ENCODE measurements at places on chromosomes 7 and 10.
A peak's percentile ranks its signal among the peaks of the same experiment; 100 is the strongest.

- DNase-seq, result no peak
These were observed 291.3 kb upstream of the MYO3A start for GRCh38 chr10:25642721-25643120.

GRCh38 chr10:43945908-43946307 is 297.2 kb upstream of the ZNF32 start:
- no peak for DNase-seq

GRCh38 chr7:38220452-38220851 is 42.4 kb downstream of the STARD3NL start:
- DNase-seq, result no peak

GRCh38 chr10:28533571-28534304 is 820 bp downstream of the WAC start:
- DNase-seq, result peak; percentile 29

- DNase-seq, result no peak
These were observed 224.9 kb upstream of the TMEM229A start for GRCh38 chr7:124257638-124258308.

DNA sequence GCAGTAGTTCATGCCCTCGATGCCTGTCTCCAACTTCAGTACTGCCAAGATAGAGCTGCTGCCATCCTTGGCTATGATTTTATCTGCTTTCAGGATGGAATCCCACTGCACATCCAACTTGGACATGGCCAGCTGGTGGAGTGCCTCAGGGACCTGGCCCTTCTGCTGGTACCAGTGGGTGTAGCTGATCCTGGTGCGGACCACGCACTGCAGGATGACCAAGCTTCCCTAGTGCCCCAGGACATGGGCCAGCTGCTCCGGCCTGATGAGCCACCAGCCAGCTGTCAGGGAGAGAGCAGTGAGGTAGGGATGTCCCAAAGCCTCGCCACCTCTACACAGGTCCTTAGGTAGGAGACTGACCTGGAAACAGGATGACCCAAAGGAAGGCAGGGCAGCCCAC is 49.0 kb upstream of the TARP start:
- DNase-seq, result no peak

DNA sequence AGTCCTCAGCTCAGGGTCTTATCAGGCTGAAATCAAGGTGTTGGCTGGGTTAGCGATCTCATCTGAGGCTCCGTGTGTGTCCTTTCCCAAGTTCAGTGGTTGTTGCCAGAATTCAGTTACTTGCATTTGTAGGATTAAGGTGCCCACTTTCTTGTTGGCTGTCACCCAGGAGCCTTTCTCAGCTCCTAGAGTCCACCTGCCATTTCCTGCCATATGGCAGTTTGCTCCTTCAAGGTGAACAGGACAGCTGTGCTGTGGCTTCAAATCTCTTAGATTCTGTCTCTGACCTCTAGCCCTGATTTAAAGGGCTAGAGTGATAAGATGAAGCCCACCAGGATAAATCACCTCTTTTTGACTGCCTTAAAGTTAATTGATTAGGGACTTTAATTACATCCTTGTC is 1.0 kb upstream of the HIF1AN start:
- no peak for DNase-seq

DNA sequence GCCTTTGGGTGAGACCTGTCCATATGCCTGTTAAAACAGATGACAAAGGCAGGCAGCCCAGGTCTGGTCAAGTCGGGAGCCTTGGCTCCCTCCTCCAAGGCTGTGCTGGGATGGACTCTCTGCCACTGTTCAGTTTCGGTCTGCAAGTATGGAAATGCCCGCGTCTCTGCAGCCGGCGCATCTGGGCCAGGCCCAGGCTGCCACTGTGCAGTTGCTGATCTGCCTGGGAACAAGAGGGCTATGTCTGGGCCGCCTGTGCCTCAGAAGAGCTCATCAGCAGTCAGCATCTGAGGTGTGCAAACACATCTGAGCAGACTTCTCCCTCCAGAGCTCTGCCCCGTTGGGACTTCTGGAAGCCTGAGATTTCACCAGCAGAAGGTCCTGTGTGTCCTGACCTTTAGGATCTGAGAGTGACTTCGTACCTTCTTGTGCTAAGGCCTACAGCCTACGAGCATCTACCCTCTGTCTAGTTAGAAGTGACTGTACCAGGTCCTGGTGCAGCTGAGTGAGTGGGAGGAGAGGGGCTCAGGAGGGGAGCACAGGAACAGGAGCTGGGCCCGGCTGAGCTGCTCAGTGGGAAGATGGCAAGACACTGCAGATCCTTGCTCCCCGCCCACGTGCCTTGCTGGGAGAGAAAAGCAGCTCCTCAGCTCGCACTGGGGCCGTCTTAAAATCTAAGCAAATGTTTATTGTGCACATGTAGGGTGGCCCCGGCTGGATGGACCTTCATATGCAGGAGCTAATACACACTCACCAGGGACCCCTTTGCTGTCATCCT is 50.9 kb downstream of the DOCK1 start:
- DNase-seq, result no peak

- no peak for DNase-seq
These were observed 171.3 kb downstream of the MAGI2 start for GRCh38 chr7:79282070-79282694.

DNA sequence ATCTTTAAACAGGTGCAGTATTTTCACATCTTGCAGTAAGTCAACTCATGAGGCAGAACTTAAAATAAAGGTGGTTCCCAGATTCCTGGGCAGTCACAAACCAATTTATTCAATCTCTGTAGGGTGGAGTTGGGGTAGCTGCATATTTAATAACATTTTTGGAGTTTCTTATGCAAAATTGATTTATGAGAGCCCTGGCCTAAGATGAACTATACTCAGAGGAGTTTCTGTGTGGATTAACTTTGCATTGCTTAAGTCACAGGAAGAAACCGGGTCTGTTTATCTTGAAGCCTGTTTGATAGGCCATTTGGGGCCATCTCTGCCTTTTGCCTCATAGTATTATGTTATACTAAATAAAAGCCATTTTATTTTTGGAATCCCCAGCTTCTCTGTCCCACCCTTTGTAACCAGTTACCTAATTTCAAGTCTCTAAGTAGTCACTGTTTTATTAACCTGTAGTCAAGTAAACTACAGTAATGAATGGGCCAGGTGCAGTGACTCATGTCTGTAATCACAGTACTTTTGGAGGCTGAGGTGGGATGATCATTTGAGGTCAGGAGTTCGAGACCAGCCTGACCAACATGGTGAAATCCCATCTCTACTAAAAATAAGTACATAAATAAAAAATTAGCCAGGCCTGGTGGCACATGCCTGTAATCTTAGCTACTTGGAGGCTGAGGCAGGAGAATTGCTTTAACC is 104.4 kb upstream of the FAM3C start:
- DNase-seq, result no peak

GRCh38 chr7:69285854-69286253 is 312.4 kb upstream of the AUTS2 start:
- DNase-seq, result no peak

GRCh38 chr7:77258014-77258413 is 58.4 kb upstream of the FGL2 start:
- no peak for DNase-seq

- no peak for DNase-seq
These were observed 174.2 kb downstream of the KIAA1217 start for GRCh38 chr10:24382979-24383663.

- no peak for DNase-seq
These were observed 165.8 kb upstream of the PRSS1 start for GRCh38 chr7:142583446-142583845.

DNA sequence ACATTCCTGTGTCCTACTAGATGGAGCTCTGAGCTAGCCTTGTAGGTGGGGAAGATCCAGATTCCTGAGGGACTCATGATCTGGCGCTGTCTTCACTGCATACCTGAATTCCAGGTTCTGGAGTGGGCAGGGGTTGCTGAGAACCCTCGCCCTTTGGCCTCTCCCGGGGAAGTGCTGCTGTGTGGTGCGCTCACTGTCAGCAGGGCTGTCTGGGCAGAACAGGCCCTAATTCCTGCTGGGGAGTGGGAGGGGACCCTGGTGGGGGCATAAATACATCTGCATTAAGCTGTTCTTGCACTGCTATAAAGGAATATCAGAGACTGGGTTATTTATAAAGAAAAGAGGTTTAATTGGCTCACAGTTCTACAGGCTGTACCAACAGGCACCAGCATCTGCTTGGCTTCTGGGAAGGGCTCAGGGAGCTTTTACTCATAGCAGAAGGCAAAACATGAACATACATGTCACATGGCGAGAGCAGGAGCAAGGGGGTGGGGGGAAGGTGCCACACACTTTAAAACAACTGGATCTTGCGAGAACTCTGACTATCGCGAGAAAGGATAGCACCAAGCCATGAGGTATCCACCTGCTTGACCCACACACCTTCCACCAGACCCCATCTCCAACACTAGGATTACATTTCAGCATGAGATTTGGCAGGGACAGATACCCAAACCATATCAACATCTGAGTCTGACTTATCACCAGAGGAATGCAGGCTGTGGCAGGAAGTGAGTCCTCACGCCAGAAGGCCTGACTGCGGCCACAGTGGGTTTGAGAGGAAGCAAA is 115.0 kb downstream of the ADCY1 start:
- no peak for DNase-seq

DNA sequence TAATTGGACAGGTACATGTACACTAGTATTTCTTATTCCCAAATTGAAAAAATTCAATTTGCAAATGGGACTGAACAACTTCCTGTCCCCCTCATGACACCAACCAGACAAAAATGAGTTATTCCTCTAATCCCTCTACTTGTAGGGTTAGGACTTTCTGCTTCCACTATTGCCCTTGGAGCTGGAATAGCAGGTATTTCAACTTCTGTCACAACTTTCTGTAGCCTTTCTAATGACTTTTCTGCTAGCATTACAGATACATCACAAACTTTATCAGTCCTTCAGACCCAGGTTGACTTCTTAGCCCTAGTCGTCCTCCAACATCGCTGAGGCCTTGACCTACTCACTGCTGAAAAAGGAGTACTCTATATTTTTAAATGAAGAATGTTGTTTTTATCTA is 6.4 kb downstream of the CYP3A7 start:
- no peak for DNase-seq

GRCh38 chr7:25595996-25596395 is 367.7 kb upstream of the NPVF start:
- DNase-seq, result no peak

GRCh38 chr7:131320603-131321002 is 7.1 kb upstream of the MKLN1 start:
- DNase-seq, result no peak

DNA sequence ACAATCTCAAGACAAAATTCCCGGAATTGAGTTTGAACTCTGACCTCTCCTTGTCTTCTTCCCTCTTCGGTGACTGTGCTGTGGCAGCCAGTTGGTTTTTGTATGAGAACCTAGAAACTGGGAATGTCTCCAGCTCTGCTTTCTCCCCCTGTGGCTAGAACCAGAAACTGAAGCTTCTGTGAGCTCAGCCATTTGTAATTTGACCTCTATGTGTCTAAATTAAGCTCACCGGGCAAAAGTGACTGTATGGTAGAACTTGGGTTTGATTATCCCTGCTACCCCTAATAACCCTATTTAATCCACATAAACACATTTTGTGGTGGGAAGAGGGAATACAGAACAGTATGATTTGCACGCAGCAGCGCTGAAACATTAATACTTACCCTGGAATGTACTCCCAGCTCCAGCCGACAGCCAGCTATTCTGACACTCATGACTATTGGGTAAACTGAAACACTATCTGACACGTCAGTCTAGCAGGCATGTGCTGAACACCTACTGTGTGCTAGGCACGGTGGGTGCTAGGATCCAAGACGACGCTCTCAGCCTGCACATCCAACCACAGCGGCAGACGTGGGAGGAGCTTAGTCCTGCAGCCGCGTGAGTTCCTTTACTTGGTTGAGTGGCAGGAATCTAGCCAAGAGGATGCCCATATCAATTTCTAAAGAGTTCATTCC is 324.8 kb downstream of the SFMBT2 start:
- no peak for DNase-seq

DNA sequence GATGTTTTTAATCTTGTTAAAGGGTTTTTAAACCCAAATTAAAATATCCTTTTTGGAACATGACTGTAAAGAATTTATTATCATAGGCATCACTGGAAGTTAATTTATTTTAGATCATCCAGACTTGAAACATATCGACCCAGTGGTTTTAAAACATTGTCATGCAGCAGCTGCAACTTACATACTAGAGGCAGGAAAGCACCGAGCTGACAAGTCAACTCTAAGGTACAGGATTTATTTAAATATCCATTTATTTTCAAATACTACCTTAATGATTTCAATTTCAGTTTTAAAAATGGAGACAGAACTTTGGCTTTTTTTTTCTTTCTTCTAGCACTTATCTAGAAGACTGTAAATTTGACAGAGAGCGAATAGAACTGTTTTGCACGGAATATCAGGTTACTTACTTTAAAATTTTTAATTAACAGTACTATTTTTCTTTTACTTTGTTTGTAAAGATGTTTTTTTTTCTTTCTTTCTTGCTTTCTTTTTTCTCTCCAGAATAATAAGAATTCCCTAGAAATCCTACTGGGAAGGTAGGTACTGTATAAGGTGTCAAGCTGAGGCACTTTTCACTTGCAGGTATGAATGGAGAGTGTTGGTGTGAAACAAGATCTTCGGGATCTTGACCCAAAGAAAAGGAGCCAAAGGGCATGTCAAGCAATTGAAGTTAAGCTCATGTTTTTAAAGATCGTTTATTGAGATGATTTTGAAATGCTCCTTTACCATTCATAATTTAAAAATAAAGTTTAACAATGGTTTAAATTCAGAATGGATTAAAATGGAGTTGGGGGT is 1.8 kb downstream of the COMMD3 start:
- no peak for DNase-seq

- DNase-seq, result no peak
These were observed 516.4 kb downstream of the DNAJB6 start for GRCh38 chr7:157853076-157853788.

GRCh38 chr10:11449761-11450160 is 161.7 kb downstream of the USP6NL start:
- DNase-seq, result no peak

- no peak for DNase-seq
These were observed 452.0 kb upstream of the FZD8 start for GRCh38 chr10:36094096-36094495.

DNA sequence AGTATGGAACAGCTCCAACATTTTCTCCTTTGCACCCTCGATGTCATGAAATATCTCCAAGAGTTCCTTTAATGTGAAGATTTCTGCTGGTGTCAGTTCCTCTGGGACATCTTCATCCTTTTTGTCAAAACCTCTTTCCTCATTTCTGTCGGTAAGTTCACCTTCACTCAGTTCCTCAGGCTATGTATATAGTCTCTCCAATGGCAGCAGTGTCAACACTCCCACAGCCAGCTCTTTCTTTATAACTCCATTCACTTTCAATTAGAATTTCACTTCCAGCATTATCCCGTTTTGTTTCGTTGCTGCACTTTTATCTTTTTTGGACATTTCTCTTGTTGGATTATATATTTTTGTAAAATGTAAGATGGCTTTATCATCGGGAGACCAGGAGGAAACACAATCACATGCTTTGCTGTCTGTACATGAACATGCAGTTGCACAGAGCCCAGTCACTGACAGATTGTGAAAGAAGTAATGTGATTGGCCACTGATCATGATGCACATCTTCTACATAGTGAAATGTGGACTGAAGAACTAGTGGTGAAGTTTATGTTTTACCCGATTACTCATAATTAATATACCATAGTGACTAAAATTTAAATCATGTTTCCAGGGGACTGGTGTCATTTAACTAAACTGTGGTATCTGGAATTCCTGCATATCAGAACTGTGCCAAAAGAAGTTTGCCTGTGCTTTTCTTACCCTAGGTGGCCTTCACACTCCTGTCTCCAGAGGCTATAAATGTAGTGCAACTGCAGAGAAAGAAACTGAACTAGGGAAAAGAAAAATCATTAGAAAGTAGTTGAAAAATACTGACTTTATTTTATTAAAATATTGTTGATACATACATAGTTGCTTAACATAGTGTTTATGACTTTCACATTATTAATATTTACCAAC is 289.6 kb downstream of the PPP1R3A start:
- no peak for DNase-seq
